ENCODE measurements at places on chromosomes 11 and 22. TPM values are rescaled to one million over a fixed set of nuclear protein-coding genes. Genes with fewer than 3 reads are reported as not detected.

Gene BIK
- total RNA-seq: 3.0 TPM

Gene KLHDC7B
- total RNA-seq: not detected

Gene DUSP8
- total RNA-seq: 2.5 TPM

Gene PATE1
- total RNA-seq: not detected

Gene ADM
- 40.8 TPM for total RNA-seq

Gene YPEL1
- total RNA-seq: 7.7 TPM

Gene ACTN3
- total RNA-seq: 20.4 TPM

Gene TMEM25
- 19.1 TPM for total RNA-seq

Gene MARK2
- 50.8 TPM for total RNA-seq

Gene HPS4
- 41.1 TPM for total RNA-seq
